ENCODE measurements at places on chromosomes 4 and X. TPM values are rescaled to one million over a fixed set of nuclear protein-coding genes. Genes with fewer than 3 reads are reported as not detected.

The TMEM150C gene
- total RNA-seq = 8.9 TPM

The CENPVL2 gene
- total RNA-seq = 1.6 TPM

The MAGEA4 gene
- not detected for total RNA-seq

The C1QTNF7 gene
- total RNA-seq = not detected

The FAM114A1 gene
- 11.3 TPM for total RNA-seq

The GPRIN3 gene
- 0.70 TPM for total RNA-seq

The ARAP2 gene
- 0.93 TPM for total RNA-seq

The CCDC120 gene
- total RNA-seq = 13.8 TPM

The FAT4 gene
- total RNA-seq = 26.6 TPM

The PRPS2 gene
- 27.2 TPM for total RNA-seq
